ENCODE measurements at places on chromosomes 6 and 20.

GRCh38 chr6:20711518-20711917 lies 177.3 kb downstream of the CDKAL1 start:
- peaks cover 27% of the 10 kb centered on the region for H3K4me1 ChIP-seq
- no peak for DNase-seq
- H3K4me3 ChIP-seq, result no peak overlapping the region
- H3K27me3 ChIP-seq, result no peaks in the 10 kb centered on the region

GRCh38 chr6:148525453-148525852 lies 182.8 kb downstream of the SASH1 start:
- H3K36me3 ChIP-seq, result no peaks in the 10 kb centered on the region
- no peak for DNase-seq
- H3K4me3 ChIP-seq, result no peak overlapping the region
- no peak overlapping the region for H3K27ac ChIP-seq
- no peaks in the 10 kb centered on the region for H3K4me1 ChIP-seq

DNA sequence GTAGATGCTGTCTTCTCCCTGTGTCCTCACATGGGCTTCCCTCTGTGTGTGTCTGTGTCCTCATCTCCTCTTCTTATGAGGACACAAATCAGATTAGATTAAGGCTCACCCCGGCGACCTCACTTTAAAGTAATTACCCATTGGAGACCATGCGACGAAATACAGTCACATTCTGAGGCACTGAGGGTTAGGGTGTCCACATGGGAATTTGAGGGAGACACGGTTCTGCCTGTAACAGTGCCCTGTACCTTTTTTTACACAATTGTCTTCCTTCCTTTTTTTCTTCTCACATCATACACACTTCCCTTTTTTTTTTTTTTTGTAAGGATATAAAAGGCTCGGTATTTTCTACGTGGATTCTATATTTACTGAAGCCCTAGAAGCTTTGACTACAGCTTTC lies 48.9 kb downstream of the DEK start:
- no peak overlapping the region for H3K4me3 ChIP-seq
- no peak overlapping the region for H3K27ac ChIP-seq
- H3K36me3 ChIP-seq, result peaks cover 13% of the 10 kb centered on the region
- H3K4me1 ChIP-seq, result peaks cover 15% of the 10 kb centered on the region

- H3K27ac ChIP-seq, result peak overlapping the region; percentile 48
- H3K4me3 ChIP-seq, result no peak overlapping the region
- peaks cover 29% of the 10 kb centered on the region for H3K4me1 ChIP-seq
- DNase-seq, result no peak
- no peaks in the 10 kb centered on the region for H3K27me3 ChIP-seq
Measured at GRCh38 chr6:47241742-47242482, 67.8 kb downstream of the TNFRSF21 start.

DNA sequence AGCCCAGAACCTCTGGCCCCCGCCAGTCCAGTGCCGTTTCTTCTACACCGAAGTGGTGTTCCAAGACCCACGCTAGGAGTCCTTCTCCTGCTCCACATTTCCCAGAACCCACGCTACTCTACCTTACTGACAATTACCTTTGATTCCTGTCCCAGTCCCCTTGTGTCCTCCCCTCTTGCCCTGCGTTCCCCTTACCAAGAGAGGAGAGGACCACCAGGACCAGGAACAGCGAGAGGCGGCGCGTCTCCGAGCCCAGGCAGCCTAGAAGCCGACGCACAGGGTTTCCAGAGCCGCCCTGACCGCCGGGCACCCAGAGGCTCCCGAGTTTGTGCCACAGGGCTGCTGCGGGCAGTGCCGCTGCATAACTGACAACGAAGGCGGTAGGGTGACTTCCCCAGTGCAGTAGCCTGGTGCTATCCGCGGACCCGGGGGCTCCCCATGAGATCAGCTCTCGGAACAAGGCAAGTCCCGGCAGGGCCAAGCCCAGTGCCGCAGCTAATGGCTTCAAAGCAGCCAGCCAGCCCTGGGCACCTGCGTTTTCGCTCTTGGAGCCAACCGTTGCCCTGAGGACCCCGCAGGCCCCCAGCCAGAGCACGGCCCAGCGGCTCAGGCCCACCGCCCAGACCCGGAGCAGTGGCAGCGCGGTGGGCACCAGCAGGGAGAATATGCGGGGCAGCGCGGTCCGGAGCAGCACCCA lies 512 bp downstream of the TAP1 start:
- no peaks in the 10 kb centered on the region for H3K27me3 ChIP-seq
- peaks cover 58% of the 10 kb centered on the region for H3K4me1 ChIP-seq
- DNase-seq, result peak; percentile 58
- peaks cover 86% of the 10 kb centered on the region for H3K36me3 ChIP-seq
- H3K27ac ChIP-seq, result peak overlapping the region; percentile 100

GRCh38 chr20:48959899-48960550 lies 38.5 kb downstream of the ARFGEF2 start:
- no peak overlapping the region for H3K4me3 ChIP-seq
- peaks cover 24% of the 10 kb centered on the region for H3K36me3 ChIP-seq

- H3K27ac ChIP-seq, result no peak overlapping the region
- no peak overlapping the region for H3K4me3 ChIP-seq
- no peak for DNase-seq
- no peaks in the 10 kb centered on the region for H3K27me3 ChIP-seq
Measured at GRCh38 chr6:94349227-94349626, 929.9 kb upstream of the EPHA7 start.

DNA sequence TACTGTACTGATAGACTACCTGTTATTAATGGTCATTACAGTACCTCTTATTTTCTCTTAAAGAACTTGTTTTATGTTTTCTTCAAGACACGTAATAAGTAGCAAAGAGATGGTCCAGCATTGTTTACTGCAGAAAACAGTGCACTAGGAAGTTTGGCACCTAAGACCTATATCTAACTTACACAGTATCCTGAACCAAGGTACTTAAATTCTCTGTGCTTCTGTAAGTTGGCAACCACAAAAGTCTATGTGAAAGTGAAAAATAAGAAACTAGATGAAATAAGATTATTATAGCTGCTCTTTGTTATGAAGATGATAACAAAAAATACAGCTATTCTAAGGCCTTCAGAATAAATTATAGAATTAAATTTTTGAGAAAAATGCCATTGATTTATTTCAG lies 411.7 kb upstream of the SOX4 start:
- DNase-seq, result no peak
- peaks cover 8% of the 10 kb centered on the region for H3K36me3 ChIP-seq
- H3K4me1 ChIP-seq, result no peaks in the 10 kb centered on the region
- H3K27me3 ChIP-seq, result no peaks in the 10 kb centered on the region
- no peak overlapping the region for H3K27ac ChIP-seq

DNA sequence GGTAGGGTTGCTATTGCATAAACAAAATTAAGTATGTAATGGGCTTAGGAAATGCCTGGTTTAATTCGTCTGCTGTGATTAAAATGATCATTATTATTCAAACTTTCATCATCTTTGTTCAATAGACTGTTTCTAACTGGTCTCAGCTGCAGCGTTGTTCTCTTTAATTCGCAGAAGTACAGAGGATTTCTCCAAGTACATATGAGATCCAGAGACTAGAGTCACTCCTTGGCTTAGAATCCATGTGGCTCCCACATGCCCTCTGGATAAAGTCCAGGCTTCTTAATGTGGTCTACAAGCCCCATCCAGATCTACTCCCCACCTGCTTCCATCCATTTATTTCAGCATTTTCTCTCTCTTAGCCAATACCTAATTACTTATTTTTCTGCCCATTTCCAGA lies 1.1 kb upstream of the ZBTB24 start:
- H3K36me3 ChIP-seq, result peaks cover 28% of the 10 kb centered on the region
- peak overlapping the region; percentile 74 for H3K4me3 ChIP-seq
- H3K27me3 ChIP-seq, result peaks cover 9% of the 10 kb centered on the region
- H3K27ac ChIP-seq, result peak overlapping the region; percentile 62
- peak; percentile 11 for DNase-seq

GRCh38 chr6:116444092-116444491 lies 17.1 kb upstream of the CALHM6 start:
- no peaks in the 10 kb centered on the region for H3K36me3 ChIP-seq
- no peak overlapping the region for H3K4me3 ChIP-seq
- no peak overlapping the region for H3K27ac ChIP-seq
- H3K27me3 ChIP-seq, result peaks cover 34% of the 10 kb centered on the region
- H3K4me1 ChIP-seq, result peaks cover 24% of the 10 kb centered on the region

DNA sequence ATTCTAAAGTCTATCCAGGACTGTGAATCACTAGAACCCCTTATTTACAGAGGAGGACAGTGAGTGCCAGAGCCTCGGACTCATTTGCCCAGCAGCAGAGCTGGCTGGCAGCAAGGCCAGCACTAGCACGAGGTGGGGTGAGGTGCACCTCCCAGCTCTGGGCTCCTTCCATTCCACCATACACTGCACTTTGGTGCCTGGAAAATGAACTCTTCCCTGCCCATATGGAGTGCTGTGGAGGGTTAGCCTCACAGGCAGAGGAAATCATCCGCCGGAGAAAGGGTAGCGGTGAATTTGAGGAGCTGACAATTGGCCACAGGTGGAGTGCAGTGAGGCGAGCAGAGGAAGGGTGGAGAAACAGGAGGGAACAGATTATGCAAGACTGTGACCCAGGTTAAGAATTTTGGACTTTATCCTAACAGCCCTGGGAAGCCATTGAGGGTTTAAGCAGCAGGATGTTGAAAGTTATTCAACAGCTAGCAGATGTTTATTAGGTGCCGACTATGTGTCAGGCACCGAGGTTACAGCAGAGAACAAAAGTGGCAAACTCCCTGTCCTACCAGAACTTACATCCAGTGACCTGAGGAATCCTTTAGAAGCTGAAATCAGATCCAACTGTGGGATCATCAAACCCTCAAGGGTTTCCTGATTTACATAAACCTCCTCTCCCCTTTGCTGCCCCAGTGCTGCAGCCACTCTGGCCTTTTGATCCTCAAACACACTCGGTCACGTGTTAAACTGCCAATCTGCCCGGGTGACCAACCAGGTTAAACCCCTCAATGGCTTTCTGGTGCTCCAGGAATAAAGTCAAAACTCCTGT lies 6.2 kb downstream of the TRIM26 start:
- H3K27ac ChIP-seq, result peak overlapping the region; percentile 58
- H3K27me3 ChIP-seq, result no peaks in the 10 kb centered on the region
- DNase-seq, result no peak
- no peak overlapping the region for H3K4me3 ChIP-seq

DNA sequence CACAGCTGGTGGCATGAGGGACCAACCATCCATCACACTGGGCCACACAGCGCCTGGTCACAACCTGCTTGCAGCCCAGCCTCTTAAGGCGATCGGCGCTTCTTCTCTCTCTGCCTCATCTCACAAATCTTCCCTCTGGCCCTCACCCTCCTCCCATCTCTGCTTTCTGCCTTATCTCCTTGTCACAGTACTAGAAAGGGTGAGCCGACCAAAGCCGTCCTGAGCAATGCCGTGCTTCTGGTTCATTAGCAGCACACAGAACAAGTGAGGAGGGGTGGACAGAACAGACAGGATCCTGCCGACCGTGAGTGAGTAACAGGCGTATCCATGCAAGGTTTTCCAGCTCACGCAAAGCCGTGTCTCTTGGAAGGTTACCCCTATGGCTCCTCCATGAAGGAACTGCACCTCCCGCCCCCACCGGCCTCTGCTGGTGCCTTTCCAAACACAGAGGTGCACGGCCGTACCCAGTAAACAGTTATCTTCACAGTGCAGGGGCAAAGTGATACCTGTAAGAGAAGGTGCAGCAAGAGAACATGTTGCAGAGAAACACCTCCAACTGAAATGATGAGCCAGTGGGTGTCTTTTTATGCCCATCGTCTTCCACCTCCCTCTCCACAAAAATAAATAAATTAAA lies 331.7 kb downstream of the FARS2 start:
- no peak for DNase-seq
- no peak overlapping the region for H3K4me3 ChIP-seq
- no peaks in the 10 kb centered on the region for H3K27me3 ChIP-seq

DNA sequence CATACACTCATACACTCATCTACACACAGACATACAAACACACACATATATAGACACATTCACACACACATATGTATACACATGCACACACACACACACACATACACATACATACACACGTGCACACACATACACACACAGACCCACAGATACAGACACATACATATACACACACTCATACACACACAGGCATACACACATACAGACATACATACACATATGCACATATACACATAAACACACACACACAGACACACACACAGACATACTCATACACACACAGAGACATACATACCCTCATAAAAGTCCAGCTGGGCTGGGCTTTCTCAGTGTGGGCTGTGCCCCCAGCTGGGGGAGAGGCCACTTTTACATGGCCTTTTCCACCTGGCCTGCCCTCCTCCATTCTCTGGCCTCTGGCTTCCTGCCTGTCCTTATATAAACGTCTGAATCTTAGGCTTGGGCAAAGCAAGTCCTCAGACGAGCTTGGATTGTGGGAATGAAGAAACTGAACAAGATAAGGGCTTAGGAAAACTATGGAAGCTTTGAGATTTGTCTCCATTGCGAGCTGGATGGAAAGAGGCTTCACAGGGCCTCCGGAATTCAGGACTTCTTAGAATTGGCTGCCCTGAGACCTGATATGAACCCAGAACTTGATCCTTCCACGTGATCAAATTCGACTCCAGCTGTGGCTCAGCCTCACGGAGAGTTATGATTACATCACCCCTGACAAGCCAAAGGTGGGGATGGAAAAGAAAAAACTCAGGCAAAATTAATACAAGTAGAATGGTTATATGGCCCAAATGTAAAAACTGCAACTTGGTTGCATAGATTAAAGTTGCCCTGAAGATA lies 22.5 kb upstream of the CST3 start:
- no peak overlapping the region for H3K4me3 ChIP-seq
- H3K4me1 ChIP-seq, result no peaks in the 10 kb centered on the region
- peaks cover 7% of the 10 kb centered on the region for H3K27me3 ChIP-seq
- DNase-seq, result no peak
- H3K27ac ChIP-seq, result no peak overlapping the region
- no peaks in the 10 kb centered on the region for H3K36me3 ChIP-seq

- H3K4me1 ChIP-seq, result peaks cover 10% of the 10 kb centered on the region
- peak overlapping the region; percentile 63 for H3K4me3 ChIP-seq
- DNase-seq, result no peak
- H3K36me3 ChIP-seq, result no peaks in the 10 kb centered on the region
- H3K27ac ChIP-seq, result peak overlapping the region; percentile 87
Measured at GRCh38 chr20:64119681-64120341, 12.4 kb upstream of the NPBWR2 start.

DNA sequence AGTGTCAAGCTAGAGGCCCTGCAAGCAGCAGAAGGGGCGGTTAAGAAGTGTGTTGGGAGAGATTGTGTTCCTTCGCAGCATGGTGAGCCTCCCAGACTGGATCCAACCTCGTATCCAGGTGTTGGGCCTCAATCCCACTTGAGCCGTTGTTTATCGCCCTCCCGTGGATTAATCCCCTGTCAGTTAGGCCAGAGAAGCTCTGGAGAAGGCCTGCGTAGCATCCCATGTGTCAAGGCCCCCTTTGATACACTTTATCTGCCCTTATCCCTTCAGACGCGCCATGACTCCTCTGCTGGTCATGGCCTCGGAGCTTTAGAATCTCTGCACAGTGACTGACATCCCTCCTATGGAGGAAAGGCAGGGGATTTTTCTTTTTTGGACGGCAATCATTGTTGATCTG lies 181.0 kb downstream of the ZFP64 start:
- peaks cover 2% of the 10 kb centered on the region for H3K27me3 ChIP-seq
- H3K4me3 ChIP-seq, result no peak overlapping the region
- DNase-seq, result no peak
- H3K27ac ChIP-seq, result no peak overlapping the region

- no peaks in the 10 kb centered on the region for H3K27me3 ChIP-seq
- no peaks in the 10 kb centered on the region for H3K36me3 ChIP-seq
- H3K4me1 ChIP-seq, result no peaks in the 10 kb centered on the region
Measured at GRCh38 chr6:140253096-140253495, 878.6 kb upstream of the CITED2 start.

Measured in activated CD8-positive, alpha-beta T cell treated with anti-CD3 and anti-CD28 coated beads, Interleukin-2, amount 10 ng/mL, durations not matched to agents 7 days and 5 days (primary cell).